NCI-H1436 treated with DMSO at 0.1 percent for 48 hours (cell line): ENCODE measurements at places on chromosomes 16 and 17.
A peak's percentile ranks its signal among the peaks of the same experiment; 100 is the strongest.

GRCh38 chr16:61887903-61888302 lies 148.3 kb downstream of the CDH8 start:
- no peak for DNase-seq

DNA sequence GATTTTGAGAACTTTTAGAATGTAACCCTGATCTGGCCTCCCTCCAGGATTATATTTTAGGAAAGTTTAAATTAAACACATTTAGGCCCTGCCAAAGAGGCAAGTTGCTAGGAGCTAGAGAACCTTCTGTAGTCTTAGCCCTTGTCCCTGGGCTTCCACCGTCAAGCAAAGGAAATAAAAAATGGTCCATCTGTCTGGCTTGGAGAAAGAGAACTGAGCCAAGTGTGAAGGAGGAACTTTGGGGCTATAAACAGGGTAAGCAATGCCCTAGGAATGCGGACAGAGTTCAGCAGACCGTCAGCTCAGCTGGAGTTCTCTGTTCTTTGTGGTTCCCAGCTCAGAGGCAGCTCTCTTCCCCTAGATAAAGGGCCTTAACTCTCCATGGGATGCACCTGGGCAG lies 29.6 kb downstream of the RCVRN start:
- DNase-seq = no peak

DNA sequence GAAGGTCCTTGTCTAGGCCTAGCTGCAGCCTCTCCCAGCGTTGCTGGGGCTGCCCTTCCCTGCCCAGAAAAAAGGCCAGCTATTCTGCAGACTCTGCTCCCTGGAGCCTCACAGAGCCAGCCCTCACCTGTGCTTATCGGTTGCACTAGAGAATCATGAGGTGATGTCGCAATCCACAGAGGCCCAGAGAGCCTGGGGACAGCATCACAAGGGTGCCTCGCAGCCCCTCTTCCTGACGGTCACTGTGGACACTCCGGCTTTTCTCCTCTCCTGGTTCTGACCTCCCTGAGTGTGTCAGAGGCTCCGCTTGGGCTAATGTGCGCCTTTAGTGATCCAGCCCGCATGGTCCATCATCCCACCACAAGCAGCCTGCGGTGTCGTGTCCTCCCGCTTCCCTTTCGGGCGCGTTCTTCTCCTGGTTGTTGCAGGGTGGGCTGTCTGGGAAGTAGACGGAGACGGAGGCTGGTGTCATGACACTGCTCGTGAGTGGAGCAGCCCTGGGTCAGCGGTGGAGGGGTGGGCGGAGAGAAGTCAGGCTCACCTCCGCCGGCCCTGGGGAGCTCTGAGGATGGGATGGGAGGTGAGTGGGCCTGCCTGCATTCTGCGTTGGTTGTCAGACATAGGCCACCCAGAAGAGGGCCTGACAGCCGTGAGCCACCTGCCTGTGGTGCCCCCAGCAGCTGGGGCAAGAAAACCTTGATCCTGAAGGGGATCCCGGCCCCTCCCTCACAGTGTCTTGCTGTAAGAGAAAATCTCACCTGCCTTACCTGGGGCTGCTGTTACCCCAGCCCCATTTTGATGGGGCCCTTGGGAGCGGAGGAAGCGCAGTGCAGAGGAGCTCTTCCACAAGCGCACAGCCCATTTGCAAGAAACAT lies 165.9 kb upstream of the CHMP6 start:
- DNase-seq = no peak

GRCh38 chr16:79062336-79062735 lies 538.2 kb downstream of the MAF start:
- DNase-seq = no peak

DNA sequence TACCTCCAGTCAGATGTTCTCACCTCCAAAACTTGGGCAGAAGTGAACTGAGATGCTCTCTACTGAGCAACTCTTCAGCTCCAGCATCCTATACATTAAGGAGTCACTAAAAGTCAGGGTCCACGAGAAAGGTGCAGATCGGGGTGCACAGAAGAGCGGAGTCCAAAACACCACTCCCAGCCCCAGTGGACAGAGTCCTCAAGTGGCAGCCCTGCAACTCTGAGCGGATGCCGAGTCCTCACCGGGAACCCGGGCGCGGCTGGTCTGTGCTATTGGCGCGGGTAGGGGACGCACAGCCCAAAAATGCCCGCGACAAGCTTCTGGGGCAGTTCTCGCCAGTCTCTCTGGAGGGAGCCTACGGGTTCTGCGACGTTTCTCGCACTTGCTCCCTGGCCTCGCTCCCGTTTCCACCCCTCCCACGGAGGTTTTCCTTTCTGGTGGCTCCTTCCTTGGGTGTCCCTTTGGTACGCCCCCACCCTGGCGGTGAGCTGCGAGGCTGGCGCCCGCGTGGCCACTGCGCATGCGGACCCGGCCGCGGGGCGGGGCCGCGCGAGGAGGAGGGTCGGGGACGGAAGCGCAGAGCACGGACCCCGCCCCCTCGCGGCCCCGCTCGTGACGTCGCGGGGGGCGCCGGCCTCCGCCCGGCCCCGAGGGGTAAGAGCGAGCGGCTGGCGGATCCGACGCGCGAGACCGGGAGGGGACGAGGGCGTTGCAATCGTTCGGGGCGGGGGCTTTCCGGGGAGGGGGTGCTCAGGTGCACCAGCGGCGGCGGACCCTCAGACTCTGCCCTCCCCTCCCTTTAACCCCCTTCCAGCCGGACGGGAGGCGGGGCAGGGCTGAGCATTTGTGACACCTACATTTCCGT lies at the start of gene TMEM219:
Gene TMEM219 (plus strand): TSS at position 601 of the 865 bp plus-strand sequence. CDS start 1,065 bp downstream, outside the sequence.
- DNase-seq = peak; percentile 24

DNA sequence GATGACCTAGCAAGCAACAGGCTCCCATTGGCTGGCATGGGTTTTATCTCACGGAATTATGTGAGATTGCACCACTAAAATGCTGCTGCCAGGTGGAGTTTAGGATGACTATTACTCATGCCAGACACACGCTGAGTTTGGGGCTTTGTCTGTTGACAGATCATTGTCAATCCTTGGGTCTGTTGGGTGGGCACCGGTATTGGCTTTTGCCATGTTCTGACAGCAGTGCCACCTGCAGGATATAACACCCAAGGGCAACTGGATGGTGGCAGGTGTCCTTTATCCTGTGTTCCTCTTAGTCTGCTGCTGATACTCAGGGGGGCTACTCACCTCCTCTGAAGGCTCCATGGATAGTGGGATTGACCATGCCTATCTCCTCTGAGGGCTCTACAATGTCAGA lies 221.6 kb upstream of the DYNLRB2 start:
- no peak for DNase-seq

DNA sequence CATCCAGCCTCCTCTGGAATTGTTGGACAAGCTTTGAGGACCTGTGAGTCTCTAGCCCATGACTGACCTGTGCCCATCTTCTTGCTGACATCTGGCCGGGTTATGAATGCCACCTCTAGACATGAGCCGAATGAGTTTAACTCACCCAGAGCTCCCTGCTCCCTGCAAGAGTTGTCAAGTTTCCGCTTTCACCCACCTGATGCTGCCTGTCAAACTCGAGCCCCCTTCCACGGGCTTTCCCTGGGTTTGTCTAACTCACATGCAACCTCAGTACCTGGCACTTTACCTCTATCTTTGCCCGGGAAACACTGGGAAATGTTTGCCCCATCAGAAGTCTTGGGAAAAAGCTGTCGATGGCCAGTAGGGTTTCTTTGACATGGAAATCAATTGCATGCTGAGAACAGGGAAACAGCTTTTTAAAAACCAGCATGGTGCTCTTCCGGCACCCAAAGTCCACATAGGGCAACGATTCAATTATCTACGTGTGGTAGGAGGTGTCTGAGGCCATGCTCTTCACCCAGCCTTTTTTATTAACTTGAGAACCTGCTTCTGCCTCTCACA lies 33.8 kb upstream of the DNAH17 start:
- DNase-seq = no peak

DNA sequence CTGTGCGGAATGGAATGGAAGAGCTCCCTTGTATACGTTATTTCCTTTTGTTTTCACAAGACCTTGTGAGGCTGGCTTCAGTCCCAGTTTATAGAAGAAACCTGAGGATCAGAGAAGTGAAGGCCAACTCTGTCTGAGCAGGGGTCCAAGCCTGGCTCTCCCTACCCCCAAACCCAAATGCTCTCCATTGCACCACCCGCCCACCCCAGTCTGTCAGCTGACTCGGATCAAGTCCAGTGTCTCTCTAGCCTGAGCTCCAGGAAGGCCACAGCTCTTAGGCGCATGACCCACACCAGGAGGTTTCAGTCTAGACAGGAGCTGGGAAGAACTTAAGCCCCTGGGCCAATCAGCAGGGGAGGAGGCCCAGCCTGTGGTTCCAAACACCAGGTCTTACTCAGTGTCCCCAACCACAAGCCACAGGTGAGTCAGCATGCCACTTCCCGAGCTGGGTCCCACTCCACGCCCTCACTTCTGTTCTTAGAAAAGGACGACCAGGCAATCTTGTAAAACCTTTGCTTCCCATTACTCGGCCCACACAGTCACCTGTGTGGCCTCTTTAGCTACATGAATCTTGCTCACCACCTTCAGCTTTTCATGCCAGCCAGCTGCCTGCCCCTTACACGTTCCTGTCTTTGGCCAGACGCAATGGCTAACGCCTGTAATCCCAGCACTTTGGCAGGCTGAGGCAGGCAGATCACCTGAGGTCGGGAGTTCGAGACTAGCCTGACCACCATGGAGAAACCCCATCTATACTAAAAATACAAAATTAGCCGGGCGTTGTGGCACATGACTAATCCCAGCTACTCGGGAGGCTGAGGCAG lies 27.8 kb downstream of the TK2 start:
- no peak for DNase-seq

DNA sequence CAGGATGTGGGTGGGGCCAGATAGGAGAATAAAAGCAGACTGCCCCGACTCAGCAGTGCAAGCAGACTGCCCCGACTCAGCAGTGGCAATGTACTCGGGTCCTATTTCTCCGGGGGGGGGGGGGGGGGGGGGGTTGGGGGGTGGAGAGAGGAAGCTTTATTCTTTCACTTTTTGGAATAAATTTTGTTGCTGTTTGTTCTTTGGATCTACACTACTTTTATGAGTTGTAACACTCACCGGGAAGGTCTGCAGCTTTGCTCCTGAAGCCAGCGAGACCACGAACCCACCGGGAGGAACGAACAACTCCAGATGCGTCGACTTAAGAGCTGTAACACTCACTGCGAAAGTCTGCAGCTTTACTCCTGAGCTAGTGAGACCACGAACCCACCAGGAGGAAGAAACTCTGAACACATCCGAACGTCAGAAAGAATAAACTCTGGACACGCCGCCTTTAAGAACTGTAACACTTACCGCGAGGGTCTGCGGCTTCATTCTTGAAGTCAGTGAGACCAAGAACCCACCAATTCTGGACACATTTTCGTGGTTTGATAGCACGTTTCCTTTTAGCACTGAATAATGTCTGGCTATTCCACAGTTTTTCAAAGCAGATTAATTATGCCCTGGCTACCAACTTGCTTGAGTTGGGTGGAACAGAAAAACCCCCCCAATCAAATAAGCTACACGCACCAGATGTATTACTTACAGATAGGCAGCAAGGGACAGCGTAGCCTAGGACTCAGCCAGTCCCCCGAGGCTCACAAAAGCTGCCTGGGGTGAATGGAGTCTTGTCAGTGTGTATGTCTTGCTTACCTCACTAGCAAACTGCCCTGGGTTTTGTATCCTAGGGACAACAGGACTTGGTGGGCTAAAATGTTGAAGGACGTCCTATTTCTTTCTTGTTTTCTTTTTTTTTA lies 11.9 kb downstream of the FZD2 start:
- no peak for DNase-seq

DNA sequence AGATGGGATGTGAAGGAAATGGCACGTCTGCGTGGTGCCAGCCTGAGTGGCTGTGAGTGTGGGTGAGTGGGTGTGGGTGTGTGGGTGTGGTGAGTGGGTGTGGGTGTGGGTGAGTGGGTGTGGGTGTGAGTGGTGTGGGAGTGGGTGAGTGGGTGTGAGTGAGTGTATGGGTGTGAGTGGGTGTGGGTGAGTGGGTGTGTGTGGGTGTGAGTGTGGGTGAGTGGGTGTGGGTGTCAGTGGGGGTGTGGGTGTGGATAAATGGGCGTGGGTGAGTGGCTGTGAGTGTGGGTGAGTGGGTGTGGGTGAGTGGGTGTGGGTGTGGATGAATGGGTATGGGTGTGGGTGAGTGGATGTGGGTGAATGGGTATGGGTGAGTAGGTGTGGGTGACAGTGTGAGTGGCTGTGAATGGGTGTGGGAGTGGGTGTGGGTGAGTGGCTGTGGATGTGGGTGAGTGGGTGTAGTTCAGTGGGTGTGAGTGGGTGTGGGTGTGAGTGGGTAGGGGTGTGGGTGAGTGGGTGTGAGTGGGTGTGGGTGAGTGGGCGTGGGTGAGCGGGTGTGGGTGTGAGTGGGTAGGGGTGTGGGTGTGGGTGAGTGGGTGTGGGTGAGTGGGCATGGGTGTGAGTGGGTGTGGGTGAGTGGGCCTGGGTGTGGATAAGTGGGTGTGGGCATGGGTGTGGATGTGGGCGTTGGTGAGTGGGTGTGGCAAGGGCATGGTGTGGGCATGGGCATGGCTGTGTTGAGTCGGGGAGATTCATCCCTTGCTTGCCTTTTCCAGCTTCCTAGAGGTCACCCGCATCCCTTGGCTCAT lies 80.8 kb downstream of the ZDHHC7 start:
- no peak for DNase-seq
